Right ventricle myocardium inferior (tissue), 1 donor: ENCODE measurements at places on chromosomes 11 and 22.

DNA sequence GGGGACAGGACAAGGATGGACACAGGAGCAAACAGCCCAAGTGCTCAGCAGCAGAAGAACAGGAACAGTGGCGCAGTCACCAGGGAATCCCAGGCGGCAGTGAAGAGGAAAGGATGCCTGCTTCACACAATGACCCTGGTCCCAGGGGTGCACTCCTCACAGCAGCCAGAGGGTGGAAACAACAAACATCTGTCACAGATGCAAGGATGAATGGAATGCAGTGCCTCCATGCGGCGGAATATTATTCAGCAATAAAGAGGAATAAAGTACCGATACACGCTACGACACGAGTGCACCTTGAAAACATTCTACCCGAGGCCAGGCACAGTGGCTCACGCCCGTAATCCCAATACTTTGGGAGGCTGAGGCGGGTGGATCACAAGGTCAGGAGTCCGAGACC is 12.7 kb downstream of the CSNK1E start:
- DNase-seq: no peak

- DNase-seq: no peak
Observed at GRCh38 chr11:63015521-63016215, at the start of gene SLC22A8. Gene SLC22A8, minus strand, starts transcription at chr11:63015841. Its CDS starts 883 bp downstream, at chr11:63014958.

DNA sequence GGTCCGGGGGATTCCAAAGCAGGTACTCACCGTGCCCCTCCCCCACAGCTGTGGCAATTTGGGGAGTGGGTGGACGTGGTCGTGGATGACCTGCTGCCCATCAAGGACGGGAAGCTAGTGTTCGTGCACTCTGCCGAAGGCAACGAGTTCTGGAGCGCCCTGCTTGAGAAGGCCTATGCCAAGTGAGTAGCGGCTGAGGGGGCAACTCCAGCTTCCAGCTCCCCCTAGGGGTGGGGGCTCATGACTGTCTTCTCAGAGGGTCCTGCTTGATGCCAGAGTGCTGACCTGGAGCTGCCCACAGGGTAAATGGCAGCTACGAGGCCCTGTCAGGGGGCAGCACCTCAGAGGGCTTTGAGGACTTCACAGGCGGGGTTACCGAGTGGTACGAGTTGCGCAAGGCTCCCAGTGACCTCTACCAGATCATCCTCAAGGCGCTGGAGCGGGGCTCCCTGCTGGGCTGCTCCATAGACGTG is 4.2 kb downstream of the CAPN1 start:
- peak; percentile 73 for DNase-seq

DNA sequence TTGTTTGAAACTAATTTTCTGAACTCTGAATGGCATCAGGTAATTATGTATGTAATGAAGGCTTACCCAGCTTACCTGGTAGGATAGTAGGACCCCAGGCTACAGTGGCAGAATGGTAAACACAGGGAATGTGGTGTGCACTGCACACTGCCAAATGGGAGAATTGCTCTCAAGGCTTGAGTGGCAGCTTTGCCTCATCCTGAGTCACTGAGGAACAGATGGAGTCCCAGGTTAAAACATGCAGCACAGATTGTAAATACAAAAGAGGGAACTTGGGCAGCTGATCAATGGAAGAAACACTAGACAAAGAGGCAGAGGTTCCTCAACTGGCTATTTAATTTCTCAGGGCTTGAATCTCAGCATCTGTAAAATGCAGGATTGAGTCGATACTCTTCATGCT is 24.4 kb downstream of the GPR83 start:
- no peak for DNase-seq

DNA sequence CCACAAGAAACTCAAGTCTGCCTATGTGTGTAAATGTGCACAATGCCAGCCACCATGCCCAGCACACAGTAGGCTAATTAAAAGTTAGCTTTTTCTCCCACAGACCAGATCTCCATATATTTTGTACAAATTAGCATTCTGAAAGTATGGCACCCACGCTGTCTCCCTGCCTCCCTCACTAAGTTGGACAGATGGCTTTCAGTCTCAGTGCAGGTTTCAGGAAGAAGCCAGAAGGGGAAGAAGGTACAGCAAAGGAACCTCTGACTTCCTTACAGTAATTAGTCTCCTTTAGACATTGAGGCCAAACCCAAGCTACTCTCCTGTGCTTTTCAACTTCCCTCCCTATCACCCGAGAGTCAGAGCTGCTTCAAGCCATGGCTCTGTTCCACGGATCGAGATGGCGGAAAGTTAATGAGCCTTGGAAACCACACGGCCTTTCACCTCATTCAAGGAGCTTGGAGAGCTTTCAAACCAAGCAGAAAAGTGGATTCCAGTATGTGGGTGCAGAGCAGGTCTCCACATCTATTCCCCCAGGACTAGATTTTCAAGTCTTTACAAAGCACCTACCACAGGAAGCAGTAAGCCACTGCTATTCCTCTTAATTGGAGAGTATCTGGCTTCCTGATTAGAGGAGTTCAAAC is 221.1 kb upstream of the NARS2 start:
- no peak for DNase-seq

DNA sequence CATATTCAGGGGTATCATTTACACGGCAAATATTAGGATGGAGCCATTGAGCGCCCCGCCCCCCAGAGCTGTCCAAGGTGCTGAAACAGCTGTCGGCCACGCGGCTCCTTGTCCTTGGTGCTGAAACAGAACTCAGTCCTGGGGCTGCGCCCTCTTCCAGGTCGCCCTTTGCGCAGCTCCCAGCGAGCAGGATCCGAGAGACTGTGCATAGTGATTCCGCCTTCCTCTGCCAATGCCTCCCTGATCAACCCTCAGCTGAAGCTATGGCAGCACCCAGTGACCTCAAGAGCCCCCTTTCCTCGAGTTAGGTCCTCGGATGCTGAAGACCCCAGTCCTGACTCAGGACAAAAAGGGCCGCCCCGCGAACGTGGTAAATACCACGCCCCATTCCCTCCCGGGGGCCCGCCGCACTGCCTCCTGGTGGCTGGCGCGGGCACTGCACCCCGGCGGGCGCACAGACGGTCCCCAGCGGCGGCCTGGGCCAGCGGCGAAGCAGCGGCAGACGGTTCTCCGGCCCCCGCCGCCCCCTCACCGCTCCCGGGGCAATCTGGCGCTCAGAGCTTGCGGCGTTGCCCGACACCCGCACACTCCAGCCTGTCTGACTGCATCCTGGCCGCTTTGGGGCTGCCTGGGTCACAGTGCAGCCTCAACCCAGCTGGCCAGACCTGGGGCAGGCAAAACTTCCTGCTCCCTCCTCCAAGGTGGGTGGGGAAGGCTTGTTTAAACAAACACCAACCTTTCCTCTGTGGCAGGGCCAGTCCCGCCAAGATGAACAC is 13.4 kb downstream of the SYT7 start:
- peak; percentile 90 for DNase-seq

- DNase-seq: no peak
Observed at GRCh38 chr22:34760276-34761008, 305.5 kb upstream of the ISX start.

- no peak for DNase-seq
Observed at GRCh38 chr11:126172596-126173038, 38.8 kb downstream of the RPUSD4 start.

DNA sequence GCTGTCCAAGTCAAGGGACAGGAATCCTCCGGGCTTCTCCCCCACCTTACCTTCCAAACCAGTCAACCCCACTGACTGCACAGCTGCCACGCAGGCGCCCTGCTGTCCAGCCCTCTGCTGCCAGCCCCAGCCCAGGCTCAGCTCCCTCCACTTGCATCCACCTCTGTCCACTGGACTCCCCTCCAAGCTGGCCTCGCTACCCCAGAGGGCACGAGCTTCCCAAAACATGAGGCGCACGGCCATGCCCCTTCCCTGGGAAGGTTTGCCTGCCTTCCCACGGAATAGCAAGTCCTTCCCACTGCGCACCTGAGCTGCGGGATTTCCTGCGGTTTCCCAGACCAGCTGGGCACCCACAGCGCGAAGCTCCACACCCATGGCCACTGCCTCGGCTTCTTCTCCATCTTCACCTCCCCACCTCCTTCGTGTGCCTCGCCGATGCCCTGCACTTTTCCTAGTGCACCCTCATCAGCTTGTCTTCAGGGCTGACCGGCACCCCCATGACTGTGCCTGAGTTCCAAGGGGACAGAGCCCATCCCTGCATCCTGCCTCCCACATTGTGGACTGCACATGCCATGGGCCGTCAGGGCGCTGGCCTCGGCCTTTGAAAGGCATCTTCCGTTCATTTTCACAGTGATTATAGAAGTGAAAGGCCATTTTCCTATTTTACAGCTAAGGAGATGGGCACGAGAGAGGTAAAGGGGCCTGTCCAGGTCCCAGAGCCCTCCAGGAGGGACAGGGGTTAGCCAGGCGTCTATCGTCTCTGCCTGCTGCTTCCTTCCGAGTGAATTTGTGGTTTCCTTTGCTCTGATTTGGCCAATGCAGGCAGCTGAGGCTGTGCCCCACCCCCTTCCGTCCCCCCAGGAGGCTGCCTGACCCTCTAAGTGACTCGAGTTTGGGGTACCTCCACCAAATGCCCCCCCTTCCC is 16.4 kb downstream of the IFITM10 start:
- DNase-seq: no peak

DNA sequence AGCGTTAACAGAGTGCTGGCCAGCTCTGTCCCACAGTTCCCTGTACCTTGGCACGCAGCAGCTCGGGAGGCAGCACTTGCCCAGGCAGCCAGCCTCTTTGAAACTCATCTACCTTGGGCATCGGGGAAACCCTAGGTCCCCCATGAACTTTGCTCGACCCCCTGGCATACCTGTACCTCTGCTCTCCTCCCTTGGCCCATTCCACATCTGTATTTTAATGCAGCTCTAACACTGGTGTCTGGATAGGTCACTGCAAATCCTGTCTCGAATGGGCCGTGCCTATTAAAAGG is 304.1 kb downstream of the TBC1D22A start:
- DNase-seq: no peak

GRCh38 chr11:95154514-95154913 is 64.9 kb downstream of the ENDOD1 start:
- no peak for DNase-seq

DNA sequence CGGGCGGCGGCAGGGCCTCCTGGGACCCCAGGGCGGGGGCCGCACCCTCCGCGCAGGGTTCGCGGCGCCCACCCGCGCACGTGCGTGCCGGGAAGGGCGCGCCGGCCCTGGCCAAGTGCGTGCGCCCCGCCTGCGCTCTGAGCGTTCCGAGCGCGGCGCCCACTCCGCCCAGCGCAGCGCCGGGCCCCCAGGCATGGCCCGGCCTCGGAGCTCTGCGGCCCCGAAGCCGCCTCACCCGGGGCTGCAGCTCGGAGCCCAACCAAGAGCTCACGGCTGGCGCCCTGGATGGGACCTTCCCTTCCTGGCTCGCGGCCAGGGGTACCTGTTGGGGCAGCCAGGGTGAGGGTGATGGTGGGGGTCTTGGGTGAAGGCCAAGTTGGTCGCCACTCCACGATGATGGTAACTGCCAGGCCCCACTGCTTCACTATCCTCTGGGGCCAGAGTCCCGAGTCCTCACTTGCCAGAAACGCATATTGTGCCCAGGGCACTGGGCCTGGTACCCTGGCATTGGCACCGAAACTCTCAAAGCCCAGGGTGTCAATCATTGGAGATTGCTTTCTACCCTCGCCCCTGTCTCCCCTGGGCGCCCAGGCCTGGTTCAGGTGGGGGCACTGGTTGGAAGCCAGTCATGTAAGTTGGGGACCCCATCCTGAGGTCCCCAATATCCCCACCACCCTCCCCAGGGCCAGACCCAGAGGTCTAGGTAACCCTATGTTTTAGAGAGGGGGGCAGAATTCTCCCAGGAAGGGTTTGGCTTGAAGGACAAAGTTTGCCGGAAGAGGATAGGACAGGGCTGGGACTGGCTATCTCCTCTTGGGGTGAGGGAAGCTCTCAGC is 882 bp downstream of the ANO1 start:
- no peak for DNase-seq

GRCh38 chr22:28892175-28892731 is 8.9 kb downstream of the ZNRF3 start:
- no peak for DNase-seq

DNA sequence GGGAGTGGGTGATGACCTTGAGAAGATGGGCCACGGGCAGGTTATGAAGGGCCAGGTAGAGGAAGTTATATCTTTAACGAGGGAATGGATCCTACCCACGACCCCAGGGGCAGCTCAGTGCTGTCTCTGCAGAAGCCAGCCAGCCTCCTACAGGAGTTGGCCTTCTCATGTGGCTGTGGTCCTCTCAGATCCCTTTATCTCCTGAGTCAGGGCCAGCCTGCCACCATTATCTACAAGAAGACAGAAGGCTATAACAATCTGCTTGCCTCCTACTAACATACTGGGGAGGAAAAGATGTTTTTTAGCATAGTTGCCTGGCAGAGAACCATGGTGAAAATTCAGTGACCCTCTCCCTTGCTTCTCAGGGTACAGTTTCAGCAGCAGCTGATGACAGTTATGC is 7.0 kb upstream of the YWHAH start:
- DNase-seq: no peak

GRCh38 chr11:68025047-68025446 is 5.4 kb upstream of the NDUFS8 start:
- no peak for DNase-seq

GRCh38 chr22:38700789-38701628 is at the start of gene JOSD1:
Gene JOSD1, minus strand, starts transcription at chr22:38700943. Its CDS starts 956 bp downstream, at chr22:38699987.
- DNase-seq: peak; percentile 98

GRCh38 chr11:13672576-13673210 is 4.2 kb downstream of the FAR1 start:
- DNase-seq: no peak

DNA sequence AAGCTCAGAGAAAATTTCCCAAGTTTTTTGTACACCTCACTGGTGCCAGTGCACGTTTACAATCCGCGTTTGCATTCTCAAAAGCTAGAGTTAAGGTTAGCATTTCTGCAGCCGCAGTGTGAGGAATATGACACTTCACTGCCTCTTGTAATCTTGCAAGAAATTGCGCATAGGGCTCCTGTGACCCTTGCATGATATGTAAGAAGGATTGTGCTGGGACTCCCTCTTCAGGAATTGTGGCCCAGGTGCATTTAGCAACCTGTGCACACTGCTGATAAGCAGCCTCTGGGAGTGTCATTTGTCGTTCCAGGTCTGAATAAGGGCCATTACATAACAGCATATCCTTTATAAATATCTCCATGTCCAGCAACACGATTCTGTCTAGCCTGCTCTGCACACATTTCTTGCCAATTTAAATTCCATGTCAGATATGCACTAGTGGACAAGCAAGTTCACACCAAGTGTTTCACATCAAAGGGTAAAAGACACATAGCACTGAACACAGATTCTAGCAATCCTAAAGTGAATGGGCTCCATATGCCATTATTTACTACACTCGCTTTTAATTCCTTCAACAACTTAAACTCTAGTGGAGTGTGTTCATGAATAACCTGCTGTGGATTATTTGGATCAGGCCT is 69.2 kb upstream of the INCENP start:
- no peak for DNase-seq
